ENCODE measurements at places on chromosomes 2 and 18.
A peak's percentile ranks its signal among the peaks of the same experiment; 100 is the strongest.

GRCh38 chr2:203279288-203279687, 40.5 kb downstream of the CYP20A1 start:
- no peak for DNase-seq

DNA sequence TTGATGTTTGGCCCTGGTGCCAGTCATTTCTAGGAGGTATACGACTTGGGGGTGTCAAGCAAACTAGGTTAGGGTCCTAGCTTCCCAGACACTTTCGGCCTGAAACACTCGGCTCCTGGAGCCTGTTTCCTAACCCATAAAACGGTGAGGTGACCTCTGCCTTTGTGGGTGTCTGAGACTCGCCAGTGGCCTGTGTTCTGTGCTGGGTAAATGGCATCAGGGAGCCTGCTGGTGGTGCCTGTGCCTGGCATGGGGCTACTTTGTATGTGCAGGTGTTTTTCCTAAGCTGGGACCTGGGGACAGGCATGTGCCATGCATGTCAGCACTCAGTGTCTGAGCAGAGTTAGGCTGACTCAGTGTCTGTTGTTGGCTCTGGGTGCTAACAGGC, 139.2 kb downstream of the GLI2 start:
- no peak for DNase-seq

DNA sequence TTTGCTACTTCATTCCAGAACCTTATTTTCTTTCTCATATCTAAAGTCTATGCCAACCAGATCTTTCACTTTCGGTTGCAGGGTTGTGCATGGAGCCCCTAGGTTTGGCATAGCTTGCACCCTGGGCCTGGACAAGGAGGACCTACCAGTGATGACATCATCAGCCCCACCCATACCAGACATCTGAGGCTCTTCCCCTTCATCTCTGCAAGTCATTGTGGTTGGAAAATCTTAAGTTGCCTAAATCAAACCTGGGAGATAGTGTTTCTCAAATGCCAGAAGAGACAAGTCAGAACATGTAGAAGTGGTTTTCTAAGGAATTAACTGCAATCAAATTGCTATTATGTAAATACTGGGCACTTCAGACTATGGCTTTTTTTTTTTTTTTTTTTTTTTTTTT, 363.3 kb downstream of the ZNF516 start:
- DNase-seq, result peak; percentile 12

GRCh38 chr2:237661799-237662328, 34.5 kb downstream of the LRRFIP1 start:
- no peak for DNase-seq

DNA sequence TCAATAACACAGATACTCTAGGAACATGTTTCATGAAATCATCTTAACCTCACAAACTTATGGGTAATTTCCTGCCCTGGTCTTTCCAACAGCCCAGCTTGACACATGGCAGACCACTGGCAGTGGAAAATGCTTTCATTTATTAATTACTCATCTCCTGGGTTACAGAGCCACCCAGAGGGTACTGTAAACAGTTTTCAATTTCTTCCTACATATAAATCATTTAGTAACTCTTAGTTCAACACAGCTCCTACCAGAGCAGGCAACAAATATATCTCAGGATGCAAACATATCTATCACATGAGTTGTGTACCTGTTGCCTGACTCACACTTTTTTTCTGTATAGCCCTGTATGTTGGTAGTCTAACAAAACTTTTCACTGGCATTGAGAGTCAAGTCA, 99.2 kb upstream of the VRK2 start:
- no peak for DNase-seq

DNA sequence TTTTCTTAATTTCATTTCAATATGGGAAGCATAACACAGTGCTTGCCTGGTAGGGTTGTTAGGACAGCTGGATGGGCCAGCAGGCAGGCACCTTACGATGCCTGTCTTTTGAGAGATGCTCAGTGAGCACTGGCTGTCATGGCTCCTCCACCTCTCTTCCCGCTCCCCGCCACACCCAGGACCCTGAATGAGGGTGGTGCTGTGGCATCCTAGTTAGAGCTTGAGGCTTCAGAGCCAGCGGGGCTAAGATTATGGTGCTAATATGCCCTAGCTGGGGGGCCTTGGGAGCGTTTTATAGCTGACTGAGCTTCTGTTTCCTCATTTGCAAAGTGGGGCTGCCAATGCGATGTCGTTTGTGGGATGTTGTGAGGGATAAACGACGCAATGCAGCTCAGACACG, 37.7 kb downstream of the ASB1 start:
- no peak for DNase-seq

GRCh38 chr2:164960159-164960558, 4.8 kb upstream of the SLC38A11 start:
- DNase-seq, result no peak

DNA sequence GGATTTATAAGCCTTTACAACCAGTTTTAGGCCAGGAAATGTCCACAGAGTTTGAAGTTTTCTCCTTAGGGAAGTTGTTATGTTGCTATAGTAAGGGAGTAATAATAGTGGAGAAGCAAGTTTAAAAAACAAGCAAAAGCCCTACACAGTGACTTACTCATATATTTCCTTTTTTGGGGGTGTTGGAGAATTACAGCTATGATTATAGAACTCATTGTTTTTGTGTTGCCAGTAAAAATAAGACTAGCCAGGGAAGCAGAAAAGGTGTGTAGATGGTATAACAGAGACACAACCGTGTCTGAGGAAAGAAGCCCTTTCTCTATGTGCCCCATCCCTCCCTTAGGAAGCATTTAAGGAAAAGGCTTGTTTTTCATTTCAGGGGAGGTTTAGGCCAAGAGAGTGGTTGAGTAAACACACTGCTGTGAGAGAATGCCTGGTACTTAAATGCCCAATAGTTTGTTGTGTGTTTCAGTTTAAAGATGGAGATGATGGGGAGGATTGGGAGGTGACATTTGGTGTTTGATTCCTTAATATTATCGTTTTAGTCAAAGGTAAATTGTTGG, 2.3 kb downstream of the VAPA start:
- no peak for DNase-seq

GRCh38 chr18:66571845-66572244, 32.0 kb downstream of the CDH19 start:
- no peak for DNase-seq

- DNase-seq, result no peak
Measured at GRCh38 chr2:46818819-46819218, 96.8 kb downstream of the MCFD2 start.

- DNase-seq, result no peak
Measured at GRCh38 chr2:179769323-179769722, 92.1 kb downstream of the ZNF385B start.

GRCh38 chr2:219327719-219328118, 4.8 kb downstream of the RESP18 start:
- DNase-seq, result no peak

- no peak for DNase-seq
Measured at GRCh38 chr18:45326505-45326904, 288.8 kb upstream of the SLC14A2 start.

DNA sequence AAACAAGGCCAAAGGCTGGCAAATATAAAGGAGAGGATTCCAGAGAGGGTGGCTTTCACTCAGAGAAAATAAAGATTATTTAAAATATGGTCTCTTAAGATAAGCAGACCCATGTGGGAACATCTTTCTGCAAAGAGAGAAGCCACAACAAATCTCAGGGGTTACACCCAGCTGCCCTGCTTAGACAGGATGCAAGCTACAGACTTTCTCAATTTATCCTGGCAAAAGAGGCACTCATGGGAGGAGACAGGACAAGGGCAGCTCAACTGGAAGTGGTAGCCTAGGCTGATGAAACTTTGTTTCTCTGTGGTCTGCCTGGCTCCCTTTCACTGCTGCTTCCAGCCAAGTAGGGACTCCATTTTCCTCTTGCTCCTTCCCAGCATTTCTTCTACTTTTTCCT, 25.9 kb upstream of the SULT1C4 start:
- no peak for DNase-seq

GRCh38 chr2:73610111-73610510, 32.1 kb downstream of the NAT8 start:
- no peak for DNase-seq
